Stimulated activated CD4-positive, alpha-beta T cell treated with anti-CD3 and anti-CD28 coated beads, Interleukin-4, amount 100 ng/mL, for 24 hours (primary cell): ENCODE measurements at places on chromosomes 11 and 22.
A peak's percentile ranks its signal among the peaks of the same experiment; 100 is the strongest.

DNA sequence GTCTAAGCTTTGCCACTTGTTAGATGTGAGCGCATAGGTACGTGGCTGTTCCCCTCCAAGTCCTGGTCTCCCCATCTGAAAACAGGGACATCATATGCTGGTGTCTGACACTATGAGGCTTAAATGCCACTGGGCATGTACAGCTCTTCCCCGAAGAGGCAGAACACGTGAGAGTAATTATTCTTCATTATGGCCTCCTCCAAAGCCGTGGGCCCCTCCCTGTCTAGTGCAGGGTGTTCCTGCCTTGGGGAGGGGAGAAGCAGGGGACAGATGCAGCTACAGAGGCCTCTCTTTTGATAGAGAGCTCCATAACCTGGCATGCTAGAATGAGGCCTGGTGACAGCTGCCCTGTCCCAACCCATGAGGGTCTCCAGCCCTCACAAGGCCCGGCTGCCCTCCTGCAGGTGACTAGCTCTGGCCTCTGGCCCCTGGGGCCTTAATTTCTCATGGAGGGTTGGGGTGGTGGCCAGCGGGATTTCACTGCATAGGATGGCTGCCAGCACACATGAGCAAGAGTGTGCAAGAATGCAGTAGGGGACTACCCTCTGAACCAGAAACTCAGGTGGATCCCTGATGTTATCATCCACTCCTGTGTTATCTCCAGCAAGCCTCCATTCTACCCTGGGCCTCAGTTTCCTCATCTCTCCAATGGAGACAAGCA lies 334.6 kb downstream of the MN1 start:
- DNase-seq: no peak

DNA sequence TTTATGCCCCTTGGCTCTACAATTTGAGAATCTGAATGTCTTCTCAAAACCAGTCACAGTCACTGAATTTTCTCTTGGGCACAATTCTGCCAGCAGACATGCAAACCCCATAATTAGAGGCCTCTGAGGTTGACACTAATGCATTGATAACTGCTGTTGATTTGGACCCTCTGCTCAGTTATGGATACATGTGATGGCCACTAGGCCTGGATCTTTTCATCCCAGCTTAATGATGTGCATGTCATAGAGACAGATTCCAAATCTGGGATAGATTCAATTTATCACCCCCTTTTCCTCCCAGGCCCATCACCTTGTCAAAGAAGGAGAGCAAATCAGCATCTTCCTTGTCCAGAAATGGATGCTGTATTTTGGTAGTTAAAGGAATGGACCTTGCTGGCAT lies 92.2 kb downstream of the C11orf91 start:
- DNase-seq: no peak

DNA sequence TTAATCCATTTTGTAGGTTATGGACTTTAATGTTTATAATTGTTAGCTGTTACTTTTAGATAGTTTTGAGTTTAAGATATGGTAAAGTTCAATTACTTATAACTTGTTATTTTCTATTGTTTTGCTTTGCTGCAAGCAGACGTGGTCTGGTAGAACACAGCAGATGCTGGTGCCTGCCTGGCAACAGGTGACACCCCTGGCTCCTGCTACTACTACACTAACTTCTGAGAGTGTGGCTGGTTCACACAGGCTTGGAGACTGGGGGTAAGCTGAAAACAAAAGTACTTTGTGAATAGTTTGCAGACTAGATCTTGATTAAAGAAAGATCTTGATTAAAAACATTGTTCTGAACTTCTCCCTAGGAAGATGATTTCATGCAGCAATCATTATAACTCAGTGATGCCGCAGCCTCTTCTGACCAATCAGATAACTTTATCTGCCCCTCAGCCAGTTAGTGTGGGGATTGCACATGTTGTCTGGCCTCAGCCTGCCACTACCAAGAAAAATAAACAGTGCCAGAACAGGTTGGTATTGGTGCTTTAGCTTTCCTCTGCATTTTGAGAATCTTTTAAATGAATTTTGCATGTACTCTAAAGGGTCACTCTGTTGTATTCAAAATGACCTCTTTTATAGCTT lies 90.4 kb downstream of the HIPK3 start:
- no peak for DNase-seq

- DNase-seq: no peak
Observed at GRCh38 chr11:40924915-40925314, 534.5 kb downstream of the LRRC4C start.

DNA sequence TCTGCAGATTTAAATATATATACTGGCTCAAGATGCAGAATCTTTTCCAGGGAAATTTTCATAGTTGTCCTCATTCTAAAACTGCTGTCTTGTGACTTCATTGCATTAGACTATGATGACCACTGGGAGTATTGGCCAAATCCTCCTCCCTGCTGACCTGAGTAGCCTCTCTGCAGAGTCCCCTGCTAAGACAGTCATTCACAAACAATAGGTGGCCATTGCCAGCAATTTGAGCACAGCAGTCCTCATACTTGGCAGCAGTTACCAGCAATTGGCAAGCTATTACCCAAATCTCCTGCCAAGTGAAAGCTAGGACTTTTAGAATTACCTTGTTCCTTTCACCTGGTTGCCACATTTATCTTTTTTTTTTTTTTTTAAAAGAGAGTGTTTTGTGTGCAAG lies 325.8 kb downstream of the FAT3 start:
- no peak for DNase-seq

DNA sequence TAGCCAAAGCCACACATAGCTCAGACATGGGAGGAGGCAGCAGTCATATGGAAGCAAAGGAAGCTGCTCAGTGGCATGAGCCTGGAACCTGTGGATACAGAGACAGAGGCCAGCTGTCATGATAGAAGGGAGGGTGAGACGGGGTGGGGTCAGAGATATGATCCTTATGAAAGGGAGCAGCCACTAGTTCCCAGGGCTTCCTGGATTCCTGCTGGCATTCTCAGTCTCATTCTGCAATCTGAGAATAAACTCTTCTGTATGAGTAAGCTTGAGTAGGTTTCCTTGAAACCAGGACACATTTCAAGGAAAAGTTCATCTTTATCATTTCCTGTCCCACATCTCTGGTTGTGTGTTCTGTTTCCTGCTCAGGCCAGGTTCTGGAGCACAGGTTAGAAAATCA lies 220.2 kb upstream of the SNX19 start:
- no peak for DNase-seq

DNA sequence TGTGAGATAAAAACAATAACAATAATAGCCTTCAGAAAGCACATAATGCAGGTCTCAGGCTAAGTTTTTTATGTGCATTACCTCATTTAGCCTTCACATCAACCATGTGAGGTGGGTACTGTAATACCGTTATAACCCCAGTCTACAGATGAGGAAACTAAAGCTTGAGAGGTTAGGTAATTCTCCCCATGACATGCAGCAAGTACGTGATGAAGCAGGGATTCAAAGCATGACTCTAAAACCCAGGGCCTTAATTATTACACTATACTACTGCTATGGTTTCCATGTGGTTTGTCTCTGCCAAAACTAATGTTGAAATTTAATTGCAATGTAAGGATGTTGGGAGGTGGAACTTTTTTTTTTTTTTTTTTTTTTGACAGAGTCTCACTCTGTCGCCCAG lies 37.7 kb upstream of the FDX1 start:
- no peak for DNase-seq

DNA sequence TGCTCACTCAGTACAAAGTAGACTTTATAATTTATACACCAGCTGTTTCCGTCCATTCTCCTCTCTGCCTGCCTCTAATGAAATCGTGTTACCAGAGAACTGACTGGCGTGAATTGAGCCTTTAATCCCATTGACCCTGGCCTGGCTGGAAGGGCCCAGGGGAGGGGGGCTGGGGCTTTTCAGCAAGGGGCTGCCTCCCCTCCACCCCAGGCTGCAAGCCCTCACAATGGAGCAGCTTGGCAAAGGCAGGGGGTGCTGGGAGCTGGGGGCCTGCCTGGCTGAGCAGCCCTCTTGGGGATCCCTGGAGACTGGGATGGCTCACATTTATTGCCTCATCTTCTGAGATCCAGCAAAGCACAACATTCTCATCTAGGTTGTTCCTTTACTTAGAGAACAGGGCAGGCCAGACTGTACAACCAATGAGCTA lies 25.8 kb upstream of the LMO1 start:
- DNase-seq: no peak

DNA sequence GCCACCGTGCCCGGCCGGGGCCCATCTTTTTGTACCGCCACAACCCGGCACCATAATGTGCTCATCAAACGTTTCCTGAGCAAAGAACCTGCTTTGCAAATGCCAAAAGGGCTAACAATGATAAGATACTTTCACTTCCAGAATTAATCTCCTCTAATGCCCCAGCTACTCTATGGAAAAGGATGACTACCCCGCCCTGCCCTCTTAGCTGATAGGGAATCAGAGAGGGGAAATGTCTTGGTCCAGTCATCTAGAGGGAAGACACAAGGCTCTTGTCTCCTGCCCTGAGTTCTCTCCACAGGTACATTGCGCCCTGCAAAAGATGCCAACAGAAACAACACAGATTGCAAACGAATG lies 586 bp downstream of the TTLL1 start:
- DNase-seq: no peak

GRCh38 chr11:105168457-105168856 lies 28.9 kb upstream of the CARD18 start:
- DNase-seq: no peak

DNA sequence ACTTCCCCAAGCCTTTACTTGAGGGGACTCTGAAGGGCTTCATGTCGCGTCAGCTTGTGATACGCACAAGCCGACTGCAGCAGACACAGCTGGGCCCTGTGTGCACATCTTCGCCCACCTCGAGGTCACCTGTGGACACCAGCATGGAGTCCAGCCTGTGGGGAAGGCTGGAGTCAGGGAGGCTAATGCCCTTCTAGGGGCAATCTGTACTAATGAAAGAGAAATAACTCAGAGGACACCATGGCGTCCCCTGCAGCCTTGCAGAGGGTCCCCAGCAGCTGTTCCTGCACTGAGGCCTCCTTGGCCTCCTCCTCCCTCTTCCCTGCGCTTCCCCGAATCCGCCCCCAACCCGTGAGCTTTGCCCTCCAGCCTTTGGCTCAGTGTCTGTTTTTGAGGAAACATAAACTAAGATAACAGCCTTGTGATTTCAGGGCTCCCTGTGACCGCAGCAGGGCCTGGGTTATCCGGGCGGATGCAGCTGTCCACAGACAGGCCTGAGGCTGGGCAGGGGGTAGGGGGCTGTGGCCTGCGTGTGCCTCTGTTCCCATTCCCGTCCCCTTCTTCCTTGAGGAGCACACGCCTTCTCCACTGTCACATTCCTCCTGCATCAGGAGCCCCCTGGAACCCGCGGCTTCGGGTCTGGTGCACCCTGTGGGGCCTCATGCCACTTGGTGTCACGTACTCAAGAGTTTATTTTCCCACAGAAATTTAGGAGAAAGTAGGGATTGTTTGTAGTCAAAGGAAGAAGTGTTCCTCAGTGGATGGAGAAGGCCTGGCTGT lies 25.0 kb downstream of the KRTAP5-5 start:
- DNase-seq: no peak

GRCh38 chr22:42892156-42892555 lies 35.1 kb upstream of the ARFGAP3 start:
- DNase-seq: no peak

- DNase-seq: peak; percentile 75
Observed at GRCh38 chr11:48307760-48308386, 1.9 kb downstream of the OR4S1 start.

DNA sequence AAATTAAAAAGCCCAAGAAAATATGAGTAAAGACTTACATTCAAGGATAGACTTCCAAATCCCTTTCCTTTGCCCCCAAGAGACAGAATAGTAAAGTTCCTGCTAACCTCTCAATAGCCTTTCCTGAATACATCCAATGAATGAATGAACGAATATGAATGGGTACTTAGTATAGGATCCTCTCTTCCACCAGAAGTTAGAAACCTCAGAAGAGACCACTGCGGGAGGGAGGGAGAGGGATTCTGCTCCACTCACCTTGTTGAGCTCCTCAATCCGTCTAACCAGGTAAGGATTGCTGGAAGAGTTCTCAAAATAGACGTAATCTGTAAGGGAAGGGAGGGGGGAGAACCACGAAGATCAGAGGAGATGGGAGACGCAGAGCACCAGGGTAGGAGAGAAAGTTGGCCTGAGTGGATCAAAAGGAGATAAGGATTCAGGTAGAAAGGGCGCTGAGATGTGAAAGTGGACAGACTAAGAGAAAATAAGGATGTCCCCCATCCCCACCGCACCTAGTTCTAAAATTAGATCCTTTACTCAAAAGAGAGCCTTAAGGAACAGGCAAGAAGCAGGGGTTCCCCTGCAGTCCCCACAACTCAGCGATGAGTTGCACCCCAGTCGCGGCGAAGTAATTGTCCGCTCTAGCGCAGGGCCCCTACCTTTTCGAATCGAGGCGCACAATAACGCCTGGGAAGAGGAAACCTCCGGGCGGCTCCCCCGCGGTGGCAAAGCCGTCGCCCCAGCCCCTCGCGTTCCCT lies 1.1 kb downstream of the MTA2 start:
- no peak for DNase-seq

- no peak for DNase-seq
Observed at GRCh38 chr11:112050721-112051120, 23.1 kb downstream of the PIH1D2 start.

- DNase-seq: no peak
Observed at GRCh38 chr22:22071455-22071854, 88.9 kb upstream of the TOP3B start.

- DNase-seq: no peak
Observed at GRCh38 chr11:43751726-43752125, 71.2 kb downstream of the HSD17B12 start.

DNA sequence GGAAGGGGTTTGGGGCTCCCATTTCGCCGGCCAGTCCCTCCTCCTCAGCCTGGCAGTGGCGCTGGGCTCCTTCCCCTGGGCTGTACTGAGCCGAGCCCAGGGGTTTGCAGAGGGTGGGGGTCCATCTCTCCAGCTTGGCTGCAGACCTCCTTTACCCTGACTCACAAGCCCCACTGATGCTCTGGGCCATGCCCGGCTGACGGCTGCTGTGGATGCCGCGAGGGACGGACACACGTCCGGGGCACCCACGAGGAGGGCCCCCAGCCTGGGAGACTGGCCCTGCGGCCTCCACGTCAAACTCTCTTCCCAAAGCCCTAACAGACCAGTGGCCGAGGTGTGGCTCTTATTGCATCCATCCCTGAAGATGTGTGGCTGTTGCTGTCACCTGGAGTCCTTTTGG lies 14.1 kb downstream of the PMM1 start:
- DNase-seq: no peak

DNA sequence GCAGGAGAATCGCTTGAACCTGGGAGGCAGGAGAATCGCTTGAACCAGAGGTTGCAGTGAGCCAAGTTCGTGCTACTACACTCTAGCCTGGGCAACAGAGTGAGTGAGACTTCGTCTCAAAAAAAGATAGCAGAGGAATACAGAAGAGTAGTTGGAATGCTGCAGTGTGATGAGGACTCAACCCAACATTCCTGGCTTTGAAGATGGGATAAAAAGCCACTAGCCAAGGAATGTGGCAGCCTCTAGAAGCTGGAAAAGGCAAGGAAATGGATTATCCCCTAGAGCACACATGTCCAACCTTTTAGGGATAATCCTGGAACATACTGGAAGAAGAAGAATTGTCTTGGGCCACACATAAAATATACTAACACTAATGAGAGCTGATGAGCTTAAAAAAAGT lies 13.9 kb downstream of the SLC25A17 start:
- DNase-seq: no peak

GRCh38 chr22:28817919-28818859 lies 17.8 kb upstream of the XBP1 start:
- no peak for DNase-seq

GRCh38 chr11:74638869-74639268 lies 46.5 kb downstream of the POLD3 start:
- no peak for DNase-seq
